ENCODE measurements at places on chromosomes 2 and 18. TPM values are rescaled to one million over a fixed set of nuclear protein-coding genes. Genes with fewer than 3 reads are reported as not detected.

SP140 gene
- total RNA-seq, result 0.25 TPM

MROH2A gene
- not detected for total RNA-seq

LYG1 gene
- 0.51 TPM for total RNA-seq

SLC9A4 gene
- not detected for total RNA-seq

Measured in mesangial cell (primary cell).